NCI-H1105 treated with DMSO at 0.1 percent for 48 hours (cell line): ENCODE measurements at places on chromosomes 12 and 14.

DNA sequence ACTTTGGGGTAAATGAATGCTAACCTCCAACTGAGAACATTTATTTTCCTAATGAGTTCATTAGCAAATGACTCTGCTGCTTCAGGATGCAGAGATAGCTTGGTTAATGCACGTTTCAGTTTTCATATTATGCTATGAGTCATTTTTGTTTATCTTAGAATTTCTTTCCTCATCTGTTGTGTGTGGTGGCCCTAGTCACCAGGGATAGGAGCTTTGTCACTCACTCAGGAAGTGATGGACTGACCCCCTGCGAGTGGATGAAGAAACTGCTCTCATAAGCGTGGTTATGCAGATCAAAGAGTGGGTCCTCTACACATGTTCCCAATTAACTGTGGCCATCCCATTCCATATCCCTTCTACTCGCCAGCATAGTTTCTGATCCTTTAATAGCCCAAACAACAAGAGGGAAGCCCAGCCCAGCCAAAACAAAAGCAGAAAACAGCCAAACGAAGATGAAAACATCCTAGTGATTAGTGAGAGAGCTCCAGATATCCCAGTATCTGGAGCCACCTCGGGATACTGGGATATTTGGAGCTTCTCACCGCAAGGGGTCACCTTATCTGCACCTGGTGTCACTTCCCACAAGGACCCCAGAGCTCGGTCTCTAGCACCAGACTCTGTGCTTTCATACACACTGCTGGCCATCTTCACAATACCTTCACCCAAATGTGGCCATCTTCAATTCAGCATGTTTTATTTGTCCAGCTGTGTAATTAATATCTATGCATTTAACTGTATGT, 8.6 kb downstream of the TC2N start:
- DNase-seq, result no peak

DNA sequence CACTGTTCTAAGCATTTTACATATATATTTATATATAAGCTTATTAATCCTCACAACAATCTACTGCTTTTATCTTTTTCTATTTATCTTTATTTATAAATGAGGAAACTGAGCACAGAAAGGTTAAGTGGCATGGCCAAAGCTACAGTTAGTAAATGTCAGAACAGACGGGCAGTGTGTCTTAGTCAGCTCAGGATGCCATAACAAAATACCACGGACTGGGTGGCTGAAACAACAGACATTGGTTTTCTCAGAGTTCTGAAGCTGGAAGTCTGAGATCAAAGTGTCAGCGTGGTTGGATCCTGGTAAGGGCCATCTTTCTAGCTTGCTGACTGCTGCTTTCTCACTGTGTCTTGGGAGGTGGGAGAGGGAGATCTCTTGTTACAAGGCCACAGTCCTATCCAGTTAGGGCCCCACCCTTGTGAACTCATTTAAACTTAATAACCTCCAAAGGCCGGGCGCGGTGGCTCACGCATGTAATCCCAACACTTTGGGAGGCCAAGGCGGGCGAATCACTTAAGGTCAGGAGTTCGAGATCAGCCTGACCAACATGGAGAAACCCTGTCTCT, 19.8 kb downstream of the RPGRIP1 start:
- no peak for DNase-seq

GRCh38 chr14:99621948-99622347, 17.9 kb upstream of the CCDC85C start:
- DNase-seq, result no peak

DNA sequence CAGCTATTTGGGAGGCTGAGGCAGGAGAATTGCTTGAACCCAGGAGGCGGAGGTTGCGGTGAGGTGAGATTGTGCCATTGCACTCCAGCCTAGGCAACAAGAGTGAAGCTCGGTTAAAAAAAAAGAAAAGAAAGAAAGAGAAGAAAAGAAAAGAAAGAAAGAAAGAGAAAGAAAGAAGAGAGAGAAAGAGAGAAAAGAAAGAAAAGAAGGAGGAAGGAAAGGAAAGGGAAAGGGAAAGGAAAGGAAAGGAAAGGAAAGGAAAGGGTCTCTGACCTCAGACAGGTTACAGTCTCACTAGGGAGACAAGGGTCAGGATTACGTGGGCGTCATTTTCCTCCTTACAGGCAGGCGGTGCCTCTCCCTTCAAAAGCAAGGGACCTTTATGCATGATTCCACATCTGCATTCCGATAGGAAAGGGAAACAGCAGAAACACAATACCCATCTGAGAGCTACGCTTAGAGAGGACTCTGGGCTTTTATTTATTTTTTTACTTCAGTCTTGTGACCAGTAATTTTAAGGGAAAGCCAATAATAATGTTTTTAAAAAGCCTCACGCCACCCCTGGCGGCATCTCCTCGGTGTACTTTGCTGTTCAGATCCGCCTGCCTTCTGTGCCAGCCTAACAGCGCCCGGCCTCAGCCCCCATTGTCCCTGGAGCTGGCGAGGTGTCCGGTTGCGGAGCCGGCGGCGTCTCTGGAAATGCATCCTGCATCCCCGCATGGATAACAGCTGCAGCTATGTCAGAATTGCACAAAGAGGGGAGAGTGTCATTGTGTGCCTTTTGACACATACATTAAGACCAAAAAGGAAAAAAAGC, 945 bp upstream of the HIP1R start:
- peak; percentile 63 for DNase-seq

DNA sequence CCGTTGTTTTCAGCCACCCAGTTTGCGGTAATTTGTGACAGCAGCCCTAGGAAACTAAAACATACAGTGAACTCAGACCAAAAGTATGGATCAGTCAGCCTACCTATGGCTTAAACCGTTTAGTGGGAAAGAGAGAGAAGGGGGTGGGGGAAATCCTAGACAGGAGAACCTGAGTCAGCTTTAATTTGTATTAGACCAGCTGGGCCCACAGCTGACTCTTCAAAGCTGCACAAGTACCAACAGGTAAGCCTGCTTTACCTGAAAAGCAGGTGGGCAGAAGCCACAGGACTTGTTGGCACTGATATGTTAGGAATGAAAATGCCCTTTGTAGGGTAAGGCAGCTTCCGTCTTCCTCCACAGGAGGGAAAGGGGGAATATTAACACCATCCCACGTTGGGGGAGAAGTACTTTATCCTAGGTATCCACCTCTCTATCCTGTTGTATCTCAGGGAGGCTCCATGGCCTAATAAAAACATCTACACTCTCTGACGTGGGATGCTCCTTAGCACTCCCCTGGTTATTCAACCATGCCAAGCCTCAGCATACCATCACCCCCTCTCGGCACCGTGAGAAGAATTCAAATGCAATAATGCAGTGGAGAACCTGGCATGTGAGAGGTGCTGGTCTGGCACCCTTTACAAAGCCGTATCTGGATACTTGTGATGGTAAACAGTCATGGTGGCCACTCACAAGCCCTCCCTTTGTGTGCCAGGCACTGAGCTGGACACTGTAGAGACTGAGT, 70.3 kb downstream of the STON2 start:
- peak; percentile 69 for DNase-seq

DNA sequence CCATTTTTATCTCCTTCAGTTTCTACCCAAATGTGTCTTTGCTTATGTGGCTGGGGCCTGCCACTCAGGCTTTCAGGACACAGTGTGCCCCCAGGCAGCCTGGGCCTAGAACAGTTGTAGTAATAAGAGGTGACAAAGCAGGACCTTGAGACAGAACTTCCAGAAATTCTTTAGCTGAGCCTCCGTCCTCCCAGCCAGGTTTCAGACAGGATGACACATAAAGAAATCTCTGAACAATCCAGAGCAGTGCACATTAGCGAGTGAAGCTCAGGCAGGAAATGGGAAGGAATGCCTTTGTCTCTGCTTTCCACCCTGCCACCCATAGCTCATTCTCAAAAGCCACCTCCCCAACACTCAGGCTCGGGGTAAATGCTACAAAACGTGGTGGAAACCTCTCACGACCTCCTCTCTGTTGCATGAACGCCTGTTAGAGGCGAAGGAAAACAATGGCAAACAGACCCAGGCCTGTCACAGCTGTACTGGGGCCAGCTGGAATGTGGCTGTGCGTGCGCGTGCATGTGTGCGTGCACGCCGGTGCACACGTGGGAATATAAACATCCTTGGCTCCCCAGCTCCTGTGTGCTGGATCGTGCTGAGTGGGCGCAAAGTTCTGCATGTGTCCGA, 286.7 kb downstream of the ZFP36L1 start:
- no peak for DNase-seq

- DNase-seq, result no peak
Measured at GRCh38 chr14:36320897-36321381, 502 bp upstream of the MBIP start.

GRCh38 chr12:112130441-112130998, 5.2 kb downstream of the TRAFD1 start:
- no peak for DNase-seq

DNA sequence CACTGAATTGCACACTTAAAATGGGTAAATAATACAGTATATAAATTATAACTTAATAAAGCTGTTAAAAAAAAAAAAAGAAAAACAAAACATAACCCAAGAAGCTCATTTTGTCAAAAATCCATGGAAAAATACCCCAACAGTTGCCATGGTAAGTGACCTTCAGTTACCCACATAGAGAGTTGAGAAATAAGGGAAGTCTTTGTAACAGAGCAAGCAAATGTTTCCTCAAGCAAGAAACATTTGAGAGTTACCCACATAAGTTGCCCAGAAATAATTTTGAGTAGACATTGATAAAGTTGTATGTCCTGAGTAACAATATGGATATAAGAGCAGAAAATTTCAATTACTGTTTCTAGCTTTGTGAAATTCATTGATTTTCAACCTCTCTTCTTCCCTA, 227.4 kb downstream of the CCDC59 start:
- DNase-seq, result no peak

DNA sequence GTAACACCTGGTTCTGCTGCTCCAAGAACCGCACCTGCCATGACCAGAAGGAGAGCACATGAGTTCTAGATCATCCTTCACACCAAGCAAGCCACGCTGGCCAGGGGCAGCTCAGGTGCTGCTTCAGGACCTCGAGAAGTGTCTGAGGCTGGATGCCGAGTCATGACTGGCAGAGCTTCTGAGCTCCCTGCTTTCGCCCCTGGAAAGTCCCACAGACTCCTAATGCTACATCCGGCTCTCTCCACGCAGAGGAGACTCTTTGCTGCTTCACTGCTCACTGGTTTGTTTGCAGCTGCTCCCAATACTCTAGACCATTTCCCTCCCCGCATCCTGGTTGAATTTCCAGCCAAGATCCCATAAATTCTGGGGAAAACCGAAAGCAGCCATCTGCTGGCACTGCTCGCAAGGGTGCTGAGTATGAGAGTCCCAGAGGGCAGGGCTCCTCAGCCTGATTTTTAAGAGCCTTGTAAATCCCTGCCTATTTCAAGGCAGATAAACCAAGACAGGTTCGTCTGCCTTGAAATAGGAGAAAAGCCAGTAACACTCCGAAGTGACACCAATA, 1.4 kb downstream of the KRT2 start:
- no peak for DNase-seq

DNA sequence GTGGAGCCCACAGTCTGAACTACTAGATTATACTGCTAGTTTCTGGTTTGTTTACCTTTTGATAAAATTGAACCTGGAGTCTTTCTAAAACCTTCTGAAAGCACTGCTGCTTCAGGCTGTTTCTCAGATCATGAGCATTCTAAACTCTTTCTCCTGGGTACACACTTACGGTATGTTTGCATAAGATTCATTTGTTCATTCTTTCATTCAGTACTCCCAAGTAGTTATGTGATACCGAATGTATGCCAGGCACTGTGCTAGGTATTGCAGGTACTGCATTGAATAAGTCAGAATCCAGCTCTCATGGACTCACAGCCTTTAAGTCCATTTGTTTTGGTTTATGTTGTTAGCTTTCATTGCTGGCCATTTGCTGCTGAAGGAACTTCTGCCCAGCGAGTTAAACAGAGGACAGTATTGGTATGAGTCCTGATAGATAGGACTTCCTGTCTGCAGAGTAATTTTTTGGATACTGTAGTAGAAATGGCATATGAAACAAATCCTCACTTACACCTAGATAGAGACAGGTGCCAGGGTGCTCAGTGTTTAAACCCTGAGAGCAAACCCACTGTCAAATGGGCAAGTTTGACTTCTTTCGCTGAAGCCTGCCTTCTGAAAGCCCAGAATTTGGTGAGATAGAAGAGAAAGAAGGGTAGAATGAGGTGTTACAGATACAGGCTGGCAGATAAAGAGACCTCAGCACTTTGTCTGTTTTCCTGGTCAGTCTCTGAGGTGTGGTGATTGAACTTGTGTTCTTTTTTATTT, 2.1 kb downstream of the SUSD6 start:
- no peak for DNase-seq

DNA sequence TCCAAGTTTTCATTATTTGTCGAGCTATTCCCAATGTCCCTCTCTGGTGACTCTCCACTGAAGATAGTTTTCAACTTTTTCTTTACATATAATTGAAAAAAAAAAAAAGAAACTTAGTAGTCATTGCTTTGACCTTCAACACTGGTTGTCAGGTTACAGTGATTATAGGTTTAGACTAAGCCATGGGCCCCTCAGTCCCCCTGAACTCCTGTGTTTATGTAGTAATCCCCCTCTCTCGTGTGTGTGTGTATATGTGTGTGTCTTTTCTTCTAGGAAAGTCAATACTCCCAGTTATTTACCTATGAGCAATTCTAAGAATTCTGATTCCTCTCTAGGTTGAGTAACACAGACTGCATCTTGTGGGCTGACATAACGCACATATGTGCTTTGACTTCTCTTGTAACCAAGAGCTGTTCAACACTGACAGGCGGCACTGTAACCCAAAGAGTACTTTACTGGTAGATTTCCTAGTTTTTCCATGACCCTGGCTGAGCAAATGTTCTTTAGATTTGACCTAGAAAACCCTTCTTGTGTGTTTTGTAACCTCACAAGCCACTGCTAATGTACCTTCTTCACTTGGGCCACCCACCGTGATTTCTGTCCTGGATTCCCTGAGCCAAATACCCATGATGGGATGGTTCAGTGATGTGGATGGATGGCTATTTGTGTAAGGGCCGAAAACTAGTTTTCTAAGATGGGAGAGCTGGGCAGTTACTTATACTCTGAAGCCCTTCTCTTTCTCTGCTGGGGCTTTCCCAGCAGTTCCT, 15.0 kb upstream of the MANSC4 start:
- no peak for DNase-seq

- DNase-seq, result no peak
Measured at GRCh38 chr12:33575346-33575745, 135.7 kb upstream of the SYT10 start.

GRCh38 chr12:56633468-56634241, 3.5 kb upstream of the BAZ2A start:
- no peak for DNase-seq

DNA sequence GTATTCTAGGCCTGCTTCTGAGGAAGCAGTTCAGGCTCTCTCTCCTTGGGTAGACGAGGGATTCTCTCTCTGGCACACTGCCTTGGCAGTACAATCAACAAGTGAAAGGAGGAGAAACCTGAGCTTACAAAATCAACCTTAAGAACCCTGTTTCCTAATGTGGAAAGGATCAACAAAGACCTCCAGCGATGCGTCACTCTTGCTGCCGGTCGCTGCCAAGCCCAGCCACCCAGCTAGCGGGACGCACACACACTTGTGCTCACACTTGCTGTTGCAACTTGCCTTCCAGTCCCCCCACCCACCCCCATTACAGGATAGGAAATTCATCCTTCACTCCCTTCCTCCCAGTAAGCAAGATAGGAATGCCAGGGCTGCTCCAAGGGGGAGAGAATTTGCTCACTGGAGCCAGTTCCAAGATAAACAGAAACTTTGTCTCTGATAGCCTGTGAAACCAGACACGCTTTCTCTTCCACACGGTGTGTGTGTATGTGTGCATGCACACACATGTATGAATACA, 144.3 kb downstream of the BCL11B start:
- no peak for DNase-seq

GRCh38 chr12:49553512-49554088, 14.3 kb downstream of the MCRS1 start:
- peak; percentile 70 for DNase-seq

- DNase-seq, result no peak
Measured at GRCh38 chr14:22002860-22003284, 329.3 kb upstream of the OR4E1 start.

GRCh38 chr12:47034661-47035060, 44.8 kb upstream of the PCED1B start:
- no peak for DNase-seq
